ENCODE measurements at places on chromosomes 3 and 15. TPM values are rescaled to one million over a fixed set of nuclear protein-coding genes. Genes with fewer than 3 reads are reported as not detected.
A peak's percentile ranks its signal among the peaks of the same experiment; 100 is the strongest.

DNA sequence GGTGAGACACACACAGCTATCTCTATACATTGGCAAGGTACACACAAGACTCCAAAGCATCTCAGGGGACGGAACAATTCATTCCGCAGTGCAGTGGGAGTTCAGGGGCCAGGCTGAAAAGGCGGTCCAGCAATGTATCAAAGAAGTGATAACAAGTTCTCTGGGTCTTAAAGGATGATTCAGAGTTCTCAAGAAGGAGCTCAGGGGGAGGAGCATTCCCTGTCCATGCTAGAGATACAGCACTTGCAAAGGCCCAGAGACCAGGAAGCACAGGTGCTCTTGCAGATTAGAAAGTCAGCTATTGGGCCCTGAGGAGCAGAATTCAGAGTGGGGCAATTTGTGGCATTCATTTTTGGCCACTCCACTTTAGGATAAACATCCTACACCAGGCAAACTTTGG lies 34.9 kb downstream of the MECOM start:
- DNase-seq, result no peak

- no peak for DNase-seq
These were observed 245.4 kb downstream of the GBE1 start for GRCh38 chr3:81516042-81516441.

- DNase-seq, result no peak
These were observed 136.8 kb upstream of the ACP3 start for GRCh38 chr3:132180337-132180791.

GRCh38 chr15:96363707-96364106 lies 33.2 kb downstream of the NR2F2 start:
- DNase-seq, result no peak

DNA sequence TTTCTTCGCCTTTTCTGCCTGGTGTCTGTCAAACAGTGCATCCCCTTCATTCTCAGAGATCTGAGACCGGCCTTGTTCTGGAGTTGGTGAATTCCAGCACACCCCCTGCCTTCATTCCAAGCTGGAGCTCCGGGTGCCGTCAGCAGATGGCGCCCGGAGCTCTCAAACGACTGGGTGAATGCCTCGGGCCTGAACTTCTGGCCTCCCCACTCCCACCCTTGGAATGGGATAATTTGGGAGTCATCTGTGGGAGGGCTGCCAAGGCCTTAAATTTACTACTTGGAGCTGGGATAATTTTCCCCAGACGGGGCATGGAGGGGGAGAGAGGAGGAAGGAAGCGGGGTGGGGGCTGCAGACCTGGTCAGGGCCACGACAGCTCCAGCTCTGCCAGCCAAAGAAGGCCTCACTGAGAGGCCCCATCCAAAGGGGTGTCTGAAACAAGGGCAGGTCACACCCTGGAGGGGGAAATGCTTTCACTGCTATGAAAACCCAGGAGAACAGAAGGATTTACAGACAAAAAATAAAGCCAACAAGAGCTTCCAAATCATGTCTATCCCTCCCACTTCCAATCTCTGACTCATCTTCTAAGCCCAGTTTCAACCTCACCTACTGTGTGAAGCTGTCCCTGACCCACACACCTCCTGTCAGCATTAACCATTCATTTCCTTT lies 187.9 kb downstream of the OPA1 start:
- peak; percentile 76 for DNase-seq

Gene CHRNA3
- total RNA-seq, result 19.2 TPM
